ENCODE measurements at places on chromosomes 3 and 15.

- DNase-seq, result no peak
These were observed 2.6 kb downstream of the PRRT3 start for GRCh38 chr3:9949626-9950025.

DNA sequence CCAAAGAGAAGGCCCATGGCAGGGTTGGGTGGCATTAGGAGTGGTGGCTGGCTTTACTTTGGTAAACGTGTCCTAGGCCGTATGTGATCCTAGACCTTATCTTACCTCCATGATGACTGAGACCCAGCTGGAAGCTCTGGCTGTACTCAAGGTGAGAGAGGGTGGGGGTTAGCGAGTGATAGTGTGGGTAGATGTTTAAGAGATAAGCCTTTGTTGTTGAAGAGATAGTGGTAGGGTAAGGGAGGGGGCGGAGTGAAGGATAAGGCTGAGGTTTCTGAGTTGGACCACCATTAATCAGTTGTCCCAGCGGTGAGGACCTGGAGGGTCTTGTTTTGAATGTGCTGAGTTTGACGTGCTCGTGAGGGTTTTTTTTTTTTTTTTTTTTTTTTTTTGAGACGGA lies 61.5 kb upstream of the ULK4 start:
- DNase-seq, result no peak

DNA sequence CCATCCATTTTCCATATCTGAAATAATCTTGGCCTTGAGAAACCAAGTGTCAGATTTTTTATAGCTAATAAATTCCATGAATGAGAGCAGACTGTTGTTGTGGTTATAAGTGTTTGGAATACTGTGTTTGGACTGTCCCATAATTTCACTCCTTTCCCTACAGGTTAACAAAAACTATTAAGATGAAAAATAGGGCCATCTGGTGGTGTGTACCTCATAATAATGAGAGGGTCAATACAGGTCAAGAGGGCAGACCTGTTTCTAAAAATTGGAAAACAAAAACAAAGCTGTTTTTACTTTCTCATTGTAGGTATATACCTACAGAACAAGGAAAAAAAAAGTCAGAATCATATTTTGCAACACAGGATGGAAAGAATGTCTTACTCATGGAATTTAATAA lies 553.8 kb upstream of the SGO1 start:
- DNase-seq, result no peak

DNA sequence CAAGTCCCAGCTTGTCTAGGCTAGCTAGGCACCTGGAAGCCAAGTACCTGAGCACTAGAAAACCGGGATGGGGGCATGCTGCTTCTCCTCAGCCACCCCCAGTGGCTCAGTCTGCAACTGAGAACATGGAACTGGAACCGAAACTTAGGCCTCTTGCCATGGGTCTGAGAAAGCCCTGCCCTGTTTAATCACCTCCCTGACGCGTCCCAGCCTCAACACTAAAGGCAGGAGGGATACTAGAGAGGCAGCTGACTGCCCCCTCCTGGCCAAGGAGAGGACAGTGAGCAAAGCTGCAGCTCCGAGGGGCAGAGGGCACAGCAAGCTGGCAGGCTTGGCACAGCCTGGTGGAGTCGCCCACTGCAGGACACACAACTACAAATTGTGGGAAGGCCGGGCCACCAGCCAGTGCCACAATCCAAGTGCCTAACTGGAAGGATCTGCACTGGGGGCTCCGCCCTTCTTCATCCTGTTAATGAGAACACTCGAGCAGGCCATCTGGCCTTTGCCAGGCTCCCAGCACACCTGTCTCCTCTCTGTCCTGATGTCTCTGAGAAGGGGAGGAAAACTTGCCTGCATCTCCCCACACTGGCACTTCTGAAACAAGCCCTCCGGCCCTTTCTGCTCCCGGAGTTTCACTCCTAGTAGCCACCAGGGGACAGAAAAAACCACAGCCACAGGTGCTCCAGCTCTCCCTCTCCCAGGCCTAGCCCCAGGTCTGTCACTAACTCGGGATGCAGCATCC lies 53.7 kb downstream of the BDH1 start:
- DNase-seq, result no peak

GRCh38 chr15:48924528-48925393 lies 39.0 kb downstream of the SHC4 start:
- DNase-seq, result no peak

DNA sequence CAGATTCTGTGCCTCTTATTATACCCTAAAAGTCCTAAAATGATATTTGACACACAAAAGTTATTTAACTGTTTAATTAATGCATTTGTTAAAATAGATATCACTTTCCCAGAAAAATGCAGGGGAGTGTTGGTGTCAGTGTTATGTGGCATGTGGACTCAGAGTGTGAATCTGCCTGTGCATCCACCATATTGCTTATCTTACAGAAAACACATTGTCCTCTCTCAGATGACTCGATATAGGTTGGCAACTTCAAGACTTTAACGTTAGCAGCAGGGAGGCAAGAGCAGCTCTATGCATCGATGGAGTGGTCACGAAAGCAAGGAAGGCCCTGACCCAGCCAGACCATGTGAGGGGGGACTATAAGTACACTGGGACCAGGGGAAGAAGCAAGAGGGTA lies 165.4 kb upstream of the DCBLD2 start:
- DNase-seq, result no peak

DNA sequence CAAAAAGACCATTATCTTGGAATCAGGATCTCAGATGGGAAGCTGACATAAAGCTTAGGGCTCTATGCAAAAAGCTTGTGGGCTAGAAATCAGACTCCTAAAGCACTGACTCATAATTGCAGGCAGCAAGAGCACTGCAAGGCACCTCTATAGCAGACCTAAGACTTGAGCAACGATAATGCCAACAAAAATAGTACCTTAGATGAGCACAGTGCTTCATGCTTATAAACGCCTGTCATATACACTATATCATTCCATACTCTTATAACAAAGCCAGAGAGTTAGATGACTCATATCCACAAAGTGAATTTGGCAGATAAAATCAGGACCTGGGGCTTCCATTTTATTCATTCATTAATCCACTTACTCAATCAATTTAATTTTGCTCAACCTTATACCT lies 560.8 kb downstream of the MCTP2 start:
- DNase-seq, result no peak

DNA sequence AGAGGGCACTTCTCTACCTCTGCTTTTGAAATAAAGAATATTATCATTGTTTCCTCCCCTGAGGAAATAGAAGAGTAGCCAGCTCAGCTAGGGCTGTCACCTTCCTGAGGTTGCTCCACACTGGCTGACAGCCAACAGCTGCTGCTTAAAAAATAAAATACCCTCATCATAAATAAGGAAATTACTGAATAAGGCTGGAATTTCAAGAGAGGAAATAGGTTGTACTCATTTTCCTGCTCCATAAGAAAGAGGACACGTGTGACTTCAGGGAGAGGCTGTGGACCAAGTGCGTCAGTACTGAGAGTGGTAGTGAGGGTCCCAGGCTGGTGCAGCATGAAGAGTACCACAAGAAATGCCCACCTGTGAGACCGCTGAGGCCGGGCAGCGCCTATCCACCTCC lies 8.1 kb upstream of the C2CD4B start:
- no peak for DNase-seq

DNA sequence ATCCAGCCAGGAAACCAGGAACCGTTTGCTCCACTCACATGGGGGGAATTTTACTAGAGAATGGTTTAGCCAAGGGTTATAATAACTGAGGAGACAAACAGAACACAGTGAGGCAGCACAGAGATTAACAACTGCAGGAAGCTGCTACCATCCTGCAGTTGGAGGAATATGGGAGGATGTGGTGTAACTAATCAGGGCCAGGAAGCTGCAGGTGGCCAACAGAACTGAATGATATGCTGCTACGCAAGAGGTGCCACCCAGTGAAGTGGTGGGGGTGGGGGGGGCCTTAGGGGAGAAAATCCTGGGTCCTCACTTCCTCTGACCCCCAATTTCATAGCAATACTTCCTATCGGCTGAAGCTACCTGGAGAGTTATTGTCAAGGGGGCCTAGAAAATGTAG lies 306.4 kb upstream of the STT3B start:
- peak; percentile 33 for DNase-seq

All from NCI-H2081 (cell line).